Naive thymus-derived CD8-positive, alpha-beta T cell (primary cell): ENCODE measurements at places on chromosomes 11 and 22.

GRCh38 chr22:50281957-50282356, 11.8 kb upstream of the MAPK11 start:
- DNase-seq: no peak
- H3K4me1 ChIP-seq: no peaks in the 10 kb centered on the region
- H3K27ac ChIP-seq: no peak overlapping the region
- H3K36me3 ChIP-seq: peaks cover 10% of the 10 kb centered on the region
- no peak overlapping the region for H3K4me3 ChIP-seq
- H3K27me3 ChIP-seq: no peaks in the 10 kb centered on the region

- no peaks in the 10 kb centered on the region for H3K36me3 ChIP-seq
- peaks cover 6% of the 10 kb centered on the region for H3K4me1 ChIP-seq
- H3K27me3 ChIP-seq: no peaks in the 10 kb centered on the region
- DNase-seq: no peak
Observed at GRCh38 chr11:6637871-6638270, 17.7 kb downstream of the DCHS1 start.

DNA sequence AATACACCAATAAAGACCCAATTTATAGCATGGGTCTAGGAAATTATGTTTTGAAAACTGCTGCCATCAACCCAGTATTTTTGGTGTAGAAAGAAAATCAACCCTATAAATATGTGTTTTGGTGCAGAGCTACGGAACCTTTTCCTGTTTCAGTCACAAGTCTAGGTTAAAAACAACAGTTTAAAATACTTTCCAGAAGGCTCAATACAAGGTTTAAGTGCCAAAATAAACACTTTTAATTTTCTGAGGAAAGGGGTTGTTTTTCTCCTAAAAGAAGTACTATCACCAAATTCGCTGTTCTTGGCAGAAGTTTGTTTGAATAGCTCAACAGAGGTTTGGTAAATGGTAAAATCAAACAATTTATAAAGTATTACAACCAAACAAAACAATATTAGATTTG, 201.3 kb downstream of the TMEM135 start:
- no peak overlapping the region for H3K4me3 ChIP-seq
- peaks cover 1% of the 10 kb centered on the region for H3K4me1 ChIP-seq
- no peak for DNase-seq
- no peak overlapping the region for H3K27ac ChIP-seq

DNA sequence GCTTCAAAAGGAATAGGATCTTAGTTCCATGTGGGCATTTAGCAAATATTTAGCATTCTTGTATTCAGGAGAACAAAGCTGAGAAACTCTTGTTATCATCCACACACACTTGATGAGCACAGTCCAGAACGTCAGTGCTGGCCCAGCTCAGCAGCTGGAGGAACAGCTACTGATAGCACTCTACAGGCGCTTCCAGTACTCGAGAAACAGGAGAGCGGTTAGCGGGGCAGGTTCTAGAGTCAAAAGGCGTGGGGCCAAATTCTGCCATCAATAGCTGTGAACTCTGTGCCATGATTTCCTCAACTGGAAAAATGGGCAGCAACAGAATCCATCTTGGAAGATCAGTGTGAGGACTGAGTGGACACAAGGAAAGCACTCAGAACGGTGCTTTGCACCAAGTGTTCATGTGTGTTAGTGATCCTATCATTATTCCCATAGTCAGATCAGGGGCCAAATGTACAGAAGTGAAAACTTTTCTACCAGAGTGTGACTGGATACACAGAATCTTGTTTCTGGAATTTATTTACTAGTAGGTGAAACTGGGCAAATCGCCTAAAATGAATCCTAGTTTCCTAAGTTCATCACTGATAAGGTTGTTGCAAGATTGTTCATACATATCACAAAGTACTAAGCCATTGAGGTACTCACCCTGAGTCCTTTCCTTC, 3.2 kb downstream of the JOSD1 start:
- H3K4me3 ChIP-seq: peak overlapping the region; percentile 6
- H3K27me3 ChIP-seq: no peaks in the 10 kb centered on the region

GRCh38 chr11:36240173-36240572, 49.1 kb downstream of the COMMD9 start:
- no peaks in the 10 kb centered on the region for H3K36me3 ChIP-seq
- no peak overlapping the region for H3K4me3 ChIP-seq
- no peak for DNase-seq
- peaks cover 61% of the 10 kb centered on the region for H3K27me3 ChIP-seq
